ENCODE measurements at places on chromosomes 4 and X. TPM values are rescaled to one million over a fixed set of nuclear protein-coding genes. Genes with fewer than 3 reads are reported as not detected.

DNA sequence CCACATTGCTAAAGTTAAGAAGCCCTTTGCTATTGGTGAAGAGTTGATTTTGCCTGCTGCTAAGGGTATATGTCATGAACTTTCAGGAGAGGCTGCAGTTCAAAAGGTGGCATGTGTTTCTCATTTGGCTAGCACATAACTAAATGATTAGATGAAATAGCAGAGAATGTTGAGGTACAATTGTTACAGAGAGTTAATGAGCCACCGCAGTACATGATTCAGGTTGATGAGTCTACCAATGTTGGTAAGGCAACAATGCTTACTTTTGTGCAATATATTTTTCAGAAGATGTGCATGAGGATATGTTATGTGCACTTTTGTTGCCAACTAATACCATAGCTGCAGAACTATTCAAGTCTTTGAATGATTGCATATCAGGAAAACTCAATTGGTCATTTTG is 21.1 kb upstream of the CXCL2 start:
- no peaks in the 10 kb centered on the region for H3K27me3 ChIP-seq
- H3K4me1 ChIP-seq = peaks cover 2% of the 10 kb centered on the region
- no peak overlapping the region for H3K27ac ChIP-seq
- no peak for DNase-seq
- no peaks in the 10 kb centered on the region for H3K36me3 ChIP-seq

Gene ADH1B
- 0.36 TPM for total RNA-seq

Gene AMER1
- total RNA-seq = 1.7 TPM

GRCh38 chr4:5009796-5010195 is 9.5 kb downstream of the CYTL1 start:
- DNase-seq = no peak
- no peaks in the 10 kb centered on the region for H3K36me3 ChIP-seq
- H3K27ac ChIP-seq = no peak overlapping the region

- no peaks in the 10 kb centered on the region for H3K36me3 ChIP-seq
- no peak overlapping the region for H3K27ac ChIP-seq
- no peak overlapping the region for H3K4me3 ChIP-seq
- no peak for DNase-seq
- H3K27me3 ChIP-seq = no peaks in the 10 kb centered on the region
Observed at GRCh38 chrX:139290310-139290709, 240.2 kb upstream of the F9 start.

DNA sequence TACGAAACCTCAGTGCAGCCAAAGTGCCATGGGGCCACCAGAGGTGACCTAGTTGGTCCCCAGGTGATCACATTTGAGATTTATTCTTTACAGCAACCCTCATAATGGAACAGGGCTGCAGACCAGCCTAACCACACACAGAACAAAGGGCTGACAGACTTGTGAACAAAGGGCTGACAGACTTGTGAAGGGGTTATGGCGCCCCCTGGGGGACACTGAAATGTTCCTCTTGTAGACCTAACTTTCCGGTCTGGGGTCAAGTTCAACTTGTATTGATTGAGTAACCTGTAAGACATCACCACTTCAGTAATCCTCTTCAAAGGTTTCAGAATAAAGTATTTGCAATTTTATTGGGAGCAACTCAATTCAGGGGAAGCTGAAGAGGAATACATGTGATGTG is 175.9 kb upstream of the RPS6KA3 start:
- no peaks in the 10 kb centered on the region for H3K27me3 ChIP-seq
- no peak overlapping the region for H3K4me3 ChIP-seq
- H3K27ac ChIP-seq = no peak overlapping the region
- H3K4me1 ChIP-seq = no peaks in the 10 kb centered on the region
- DNase-seq = peak; percentile 76

DNA sequence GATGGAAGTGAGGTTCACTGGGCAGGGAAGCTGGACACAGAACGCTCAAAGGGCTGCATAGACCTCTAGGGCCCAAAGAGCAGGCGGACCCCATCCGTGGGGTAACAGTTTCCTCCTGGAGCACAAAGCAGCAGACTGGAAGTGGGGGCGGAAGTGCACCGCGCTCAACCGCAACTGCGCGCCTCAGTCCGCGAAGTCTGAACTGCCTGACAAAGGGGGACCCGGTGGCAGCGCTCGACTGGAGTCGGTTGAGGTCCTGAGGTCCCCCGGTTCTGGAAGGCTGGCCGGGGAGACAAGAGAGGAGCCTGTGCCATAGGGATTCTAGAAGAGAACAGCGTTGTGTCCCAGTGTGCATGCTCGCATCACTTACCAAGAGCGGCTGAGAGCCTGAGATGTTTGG is 58.5 kb downstream of the ALPK1 start:
- DNase-seq = no peak
- no peaks in the 10 kb centered on the region for H3K4me1 ChIP-seq
- no peaks in the 10 kb centered on the region for H3K36me3 ChIP-seq
- no peak overlapping the region for H3K4me3 ChIP-seq
- no peak overlapping the region for H3K27ac ChIP-seq

DNA sequence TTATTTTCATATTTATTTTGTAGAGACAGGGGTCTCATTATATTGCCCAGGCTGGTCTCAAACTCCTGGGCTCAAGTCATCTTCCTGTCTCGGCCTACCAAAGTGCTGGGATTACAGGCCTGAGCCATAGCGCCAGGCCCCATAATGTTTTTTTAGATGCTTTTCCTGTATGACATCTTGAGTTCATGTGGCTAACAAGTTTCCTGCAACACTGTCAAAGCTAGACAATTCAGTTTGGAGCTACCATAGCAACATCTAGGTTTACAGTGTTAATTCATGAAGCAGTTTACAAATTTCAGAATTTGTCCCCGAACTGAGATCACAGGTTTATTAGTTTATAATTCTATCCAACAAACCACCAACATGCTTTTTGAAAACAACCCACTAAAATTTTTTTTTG is 6.4 kb upstream of the IL13RA2 start:
- no peaks in the 10 kb centered on the region for H3K27me3 ChIP-seq
- DNase-seq = no peak
- H3K27ac ChIP-seq = no peak overlapping the region
- no peaks in the 10 kb centered on the region for H3K36me3 ChIP-seq
- H3K4me3 ChIP-seq = no peak overlapping the region

Data from IMR-90 (cell line).